ENCODE measurements at places on chromosomes 2 and 18. TPM values are rescaled to one million over a fixed set of nuclear protein-coding genes. Genes with fewer than 3 reads are reported as not detected.

DNA sequence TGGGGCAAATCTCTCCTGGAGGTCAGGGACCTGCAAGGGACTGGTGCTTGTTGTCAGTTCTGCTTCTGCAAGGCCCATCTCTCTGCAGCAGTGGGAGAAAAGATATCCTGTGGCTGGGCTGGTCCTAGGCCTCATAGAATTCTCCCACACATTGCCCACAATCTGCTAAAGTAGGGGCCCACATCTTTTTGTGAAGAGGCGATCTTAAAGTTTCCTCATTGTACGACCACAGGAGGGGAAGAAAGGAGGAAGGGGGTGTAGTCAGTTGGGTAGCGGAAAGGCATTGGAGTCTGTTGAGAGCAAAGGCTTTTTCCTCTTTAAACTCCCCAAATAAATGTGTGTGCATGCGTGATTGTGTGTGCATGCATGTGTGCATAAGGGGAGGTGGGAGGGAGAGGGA, 145.3 kb downstream of the SLC4A3 start:
- no peak for DNase-seq

- DNase-seq = peak; percentile 88
Measured at GRCh38 chr2:72148837-72149555, 1.3 kb upstream of the CYP26B1 start.

GRCh38 chr2:9905413-9905812, 46.1 kb upstream of the GRHL1 start:
- DNase-seq = no peak

GRCh38 chr18:78612318-78612717, 367.3 kb upstream of the SALL3 start:
- DNase-seq = no peak

DNA sequence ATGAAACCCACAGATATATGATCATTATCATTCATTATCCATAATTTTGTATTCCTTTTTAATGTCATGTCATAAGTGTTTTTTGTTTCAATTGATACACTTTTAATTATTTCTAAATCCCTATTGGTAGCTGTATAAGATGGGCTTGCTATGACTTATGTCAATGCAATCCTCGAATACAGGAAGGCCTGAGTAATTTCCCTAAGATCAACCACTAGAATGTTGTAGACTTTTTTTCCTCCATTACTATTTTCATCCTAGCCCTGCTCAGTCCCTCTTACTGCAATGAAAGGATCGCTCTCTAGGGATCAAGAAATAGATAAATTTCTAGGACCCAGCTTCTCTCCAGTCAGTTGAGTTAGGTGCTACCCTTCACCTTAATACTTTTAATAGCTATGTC, 186.3 kb downstream of the KCNE4 start:
- DNase-seq = no peak

- peak; percentile 62 for DNase-seq
Measured at GRCh38 chr2:28588292-28588670, 92.4 kb downstream of the PLB1 start.

GRCh38 chr2:159217676-159218075, 68.8 kb downstream of the WDSUB1 start:
- DNase-seq = peak; percentile 66

DNA sequence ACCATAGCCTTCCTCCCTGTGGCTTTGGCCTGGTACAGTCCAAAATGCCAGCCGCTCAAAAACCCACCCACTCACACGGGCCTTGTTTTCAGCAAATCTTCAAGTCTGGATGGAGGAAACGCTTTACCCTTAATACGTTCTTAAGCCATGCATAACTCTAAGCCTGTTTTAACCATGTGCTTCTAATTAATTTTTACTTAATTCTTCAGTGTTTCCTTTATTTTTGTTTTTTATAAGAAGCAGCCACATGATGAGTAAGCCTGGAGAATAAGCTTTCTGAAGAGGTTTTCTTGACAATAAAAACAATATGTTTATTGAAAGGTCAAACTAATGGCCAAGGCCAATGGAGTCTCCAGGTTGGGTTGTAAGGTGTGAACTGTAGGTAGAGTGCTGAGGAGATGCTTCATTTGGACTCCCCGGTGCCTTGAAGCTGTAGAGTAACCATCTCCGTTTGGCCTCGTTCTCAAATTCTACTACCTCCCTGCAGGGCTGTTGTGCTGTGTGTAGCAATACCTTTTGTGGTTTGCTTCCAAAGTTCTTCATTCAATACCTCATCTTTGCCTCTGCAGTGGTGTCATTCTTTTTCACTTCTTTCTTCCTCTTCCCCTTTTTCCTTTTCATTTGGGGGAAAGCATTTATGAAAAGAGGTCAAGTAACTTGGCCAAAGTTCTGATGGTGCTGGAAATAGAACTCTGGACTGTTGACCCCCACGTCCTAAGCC, 113.7 kb downstream of the PRKCE start:
- no peak for DNase-seq

- DNase-seq = no peak
Measured at GRCh38 chr18:62329691-62330454, 4.8 kb downstream of the TNFRSF11A start.

DNA sequence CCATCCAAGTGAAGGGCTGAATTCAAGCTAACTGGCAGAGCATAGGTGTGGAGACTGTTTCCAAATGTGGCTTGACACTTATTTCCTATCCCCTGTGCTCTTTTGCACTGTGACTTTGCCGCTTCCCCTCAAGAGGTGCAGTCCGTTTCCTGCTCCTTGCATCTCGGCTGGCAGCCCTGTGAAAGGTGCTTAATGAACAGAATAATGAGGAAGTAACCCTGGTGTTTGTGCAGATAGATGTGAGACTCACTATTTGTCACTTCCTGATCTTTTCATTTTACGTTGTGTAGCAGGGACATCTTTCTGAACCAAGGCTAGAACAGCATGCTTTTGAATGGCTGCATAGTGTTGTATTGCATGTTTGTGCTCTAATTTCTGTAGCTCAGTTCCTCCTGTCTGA, 60.8 kb downstream of the CEP192 start:
- DNase-seq = no peak

GRCh38 chr2:61356958-61357350, 113.9 kb downstream of the USP34 start:
- DNase-seq = no peak

GRCh38 chr2:15152382-15152781, 408.8 kb downstream of the NBAS start:
- no peak for DNase-seq

DNA sequence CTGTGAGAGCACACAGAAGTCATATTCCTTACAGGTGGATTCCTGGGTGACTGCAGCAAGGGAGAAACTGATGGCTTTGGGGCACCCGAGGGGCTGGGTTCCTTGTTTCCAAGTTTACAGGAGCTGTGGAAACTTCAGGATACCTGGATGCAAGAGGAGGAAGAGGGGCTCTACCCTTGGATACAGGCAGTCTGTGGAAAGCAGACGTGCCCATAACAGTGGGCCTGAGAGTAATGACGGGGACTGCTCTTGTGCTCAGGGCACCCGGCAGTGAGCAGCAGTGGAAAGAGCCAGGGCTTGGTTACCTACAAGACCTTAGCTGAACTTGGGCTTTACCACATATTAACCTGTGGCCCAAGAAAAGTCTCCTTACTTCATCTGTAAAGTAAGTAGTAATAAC, 102.2 kb upstream of the TGFA start:
- no peak for DNase-seq

DNA sequence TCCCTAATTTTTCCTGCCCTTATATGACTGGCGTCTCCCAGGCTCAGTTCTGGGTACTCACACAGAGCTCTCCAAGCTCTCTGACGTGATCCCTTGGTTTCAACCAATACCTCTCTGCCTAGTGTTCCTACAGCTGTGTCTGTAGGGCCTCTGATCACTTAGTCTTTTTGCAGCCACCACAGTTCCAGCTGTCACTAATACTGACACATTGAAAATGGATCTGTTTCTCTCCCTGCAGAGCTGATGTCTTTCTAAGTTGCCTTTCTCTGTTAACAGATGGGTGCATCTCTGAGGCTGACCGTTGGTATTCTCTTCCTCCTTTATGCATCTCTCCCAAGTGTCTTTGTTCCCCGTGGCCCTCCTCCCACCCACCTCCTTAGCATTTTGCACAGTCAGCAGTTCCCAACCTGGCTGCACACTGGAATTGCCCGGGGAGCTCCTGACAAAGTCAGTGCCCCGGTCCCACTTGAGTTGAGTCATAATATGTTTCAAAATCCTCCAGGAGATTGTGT, 62.5 kb downstream of the CERS6 start:
- no peak for DNase-seq

DNA sequence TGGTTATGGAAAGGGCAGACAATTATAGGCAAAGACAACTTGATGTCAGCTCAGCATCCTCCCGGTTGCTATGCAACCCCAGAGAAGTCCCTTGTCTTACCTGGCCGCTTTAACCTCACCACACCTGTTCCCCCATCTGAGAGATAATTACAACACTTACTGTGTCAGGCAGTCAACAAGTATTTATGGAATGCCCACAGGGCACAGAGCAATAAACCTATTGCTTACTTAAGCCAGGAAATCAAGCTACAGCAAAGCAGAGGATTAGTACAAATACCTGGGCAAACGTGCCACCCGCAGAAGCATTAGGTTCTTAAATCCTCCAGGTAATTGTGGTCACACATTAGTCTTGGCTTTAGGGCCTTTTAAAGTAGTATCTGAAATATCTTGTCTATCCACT, 320.4 kb upstream of the REV1 start:
- no peak for DNase-seq

Gene ASPRV1
- total RNA-seq = 959 TPM

Gene ASAP2
- 32.2 TPM for total RNA-seq

Gene GULP1
- 13.4 TPM for total RNA-seq

Gene MOGAT1
- total RNA-seq = not detected

Gene CXCR1
- 0.15 TPM for total RNA-seq
